ENCODE measurements at places on chromosomes 3 and 15.
A peak's percentile ranks its signal among the peaks of the same experiment; 100 is the strongest.

DNA sequence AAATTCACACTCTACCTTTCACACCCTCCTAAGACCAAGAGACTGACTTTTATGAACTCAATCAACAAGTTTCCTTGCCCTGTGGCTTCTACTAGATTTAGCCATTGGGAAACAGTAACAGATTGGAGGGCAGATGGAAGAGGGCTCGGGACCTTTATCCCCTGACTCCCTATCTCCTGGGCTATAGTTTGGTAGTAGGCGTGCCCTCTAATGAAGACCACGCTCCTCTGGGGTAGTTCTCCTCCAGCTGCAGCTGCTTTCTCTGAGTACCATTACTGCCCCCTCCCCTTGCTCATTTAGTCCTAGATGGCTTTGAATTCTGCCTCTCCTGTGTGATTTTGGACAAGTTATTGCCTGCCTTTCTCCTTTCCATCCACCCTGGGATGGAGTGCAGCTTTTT, 33.3 kb downstream of the FMN1 start:
- DNase-seq, result no peak

- no peak for DNase-seq
These were observed 44.6 kb upstream of the POU1F1 start for GRCh38 chr3:87320756-87321626.

- DNase-seq, result peak; percentile 93
These were observed 45.7 kb downstream of the B3GNT5 start for GRCh38 chr3:183298701-183299153.

DNA sequence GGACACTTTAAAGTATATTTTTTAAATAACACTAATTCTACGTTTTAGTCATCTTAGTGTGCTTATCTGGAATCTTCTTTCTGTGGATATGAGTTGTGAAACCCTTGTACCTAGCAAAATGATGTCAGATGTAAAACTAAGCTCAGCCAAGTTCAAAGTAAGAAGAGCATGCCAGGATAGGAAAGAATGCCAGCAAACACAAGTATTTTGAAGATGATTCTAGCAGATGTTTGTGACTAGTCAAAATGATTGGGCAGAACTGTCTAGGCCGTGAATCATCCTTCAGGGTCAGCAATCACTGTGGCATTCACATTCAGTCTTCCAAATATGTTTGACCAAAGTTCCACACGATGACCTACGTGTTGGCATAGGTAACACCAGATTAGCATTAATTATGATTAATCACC, 5.4 kb upstream of the PLOD2 start:
- DNase-seq, result no peak

GRCh38 chr15:59555696-59556095, 55.9 kb upstream of the GCNT3 start:
- DNase-seq, result no peak

DNA sequence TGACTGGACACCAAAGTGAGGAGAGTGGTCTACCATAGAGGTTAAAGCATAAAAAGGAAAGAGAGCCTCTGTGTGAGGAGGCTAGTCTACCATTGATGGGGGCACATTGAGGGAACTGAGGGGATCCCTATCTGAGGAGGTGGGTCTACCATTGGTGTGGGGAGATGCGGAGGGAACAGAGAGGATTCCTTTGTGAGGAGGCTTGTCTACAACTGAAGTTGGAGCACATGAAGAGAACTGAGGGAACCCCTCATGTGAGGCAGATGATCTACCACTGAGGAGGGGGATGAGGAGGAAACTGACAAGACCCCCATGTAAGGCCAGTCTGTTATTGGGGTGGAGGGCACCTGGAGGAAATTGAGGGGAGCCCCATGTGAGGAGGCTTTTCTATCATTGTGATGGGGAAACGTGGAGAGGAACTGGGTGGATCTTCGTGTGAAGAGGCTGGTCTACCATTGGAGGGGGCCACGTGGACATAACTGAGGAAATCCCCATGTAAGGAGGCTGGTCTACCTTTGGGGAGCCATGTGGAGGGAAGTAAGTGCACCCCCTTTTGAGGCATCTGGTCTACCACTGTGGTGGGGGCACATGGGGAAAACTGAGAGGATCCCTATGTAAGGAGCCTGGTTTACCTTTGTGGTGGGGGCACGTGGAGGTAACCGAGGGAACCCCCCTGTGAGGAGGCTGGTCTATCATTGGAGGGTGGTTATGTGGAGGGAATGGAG, 160.1 kb downstream of the FBLN2 start:
- DNase-seq, result peak; percentile 89

DNA sequence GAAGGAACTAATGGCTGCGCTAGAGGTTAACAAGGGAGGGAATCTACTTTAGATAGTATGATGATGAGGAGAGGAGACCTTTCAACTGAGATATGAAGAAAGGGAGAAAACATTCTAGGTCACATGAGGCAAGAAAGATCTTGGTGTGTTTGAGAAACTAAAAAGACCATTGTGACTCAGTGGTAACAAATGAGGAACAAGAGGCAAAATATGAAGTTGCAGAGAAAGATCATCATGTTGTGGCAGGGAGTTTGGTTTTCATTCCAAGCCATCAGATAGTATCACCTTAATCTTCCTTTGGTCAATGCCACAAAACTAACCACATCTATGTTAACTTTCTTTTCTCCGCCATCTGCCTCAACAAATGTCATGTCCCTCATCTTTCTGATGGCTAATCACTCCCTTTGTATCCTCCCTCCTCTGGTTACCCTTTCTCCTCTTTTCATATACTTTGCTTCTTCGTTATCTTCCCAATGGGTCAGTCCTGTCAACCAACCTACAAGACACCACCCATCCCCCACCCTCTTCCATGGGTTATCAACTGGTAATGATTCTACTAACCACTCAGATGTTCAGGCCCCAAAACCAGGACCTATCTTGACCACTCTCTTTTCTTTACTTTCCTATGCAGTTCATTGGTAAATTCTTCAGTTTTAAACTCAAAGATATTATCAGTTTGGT, 2.4 kb upstream of the PDCD6IP start:
- DNase-seq, result no peak

Measured in esophagus muscularis mucosa (tissue), 4 donors.